ENCODE measurements at places on chromosomes 12 and 14.

- no peak for DNase-seq
These were observed 2.0 kb downstream of the OS9 start for GRCh38 chr12:57695770-57696432.

DNA sequence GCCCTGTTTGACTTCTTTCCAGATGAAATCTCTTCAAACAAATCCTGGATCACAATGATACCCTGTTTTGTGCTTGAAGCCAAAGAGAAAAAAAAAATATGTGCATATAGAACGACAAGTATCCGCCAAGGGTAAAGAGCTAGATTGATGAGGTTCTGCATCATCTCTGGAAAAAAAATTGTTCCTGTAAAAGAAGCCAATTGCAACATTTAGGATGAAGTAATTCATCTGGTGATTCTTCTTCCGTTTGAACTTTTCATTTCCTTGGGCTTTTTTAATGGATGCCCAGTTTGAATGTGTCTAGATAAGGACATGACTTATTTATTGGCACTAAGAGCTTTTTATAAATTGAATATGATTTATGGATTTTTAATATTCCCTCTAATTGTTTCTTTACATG, 38.1 kb upstream of the NPAS3 start:
- DNase-seq = no peak

DNA sequence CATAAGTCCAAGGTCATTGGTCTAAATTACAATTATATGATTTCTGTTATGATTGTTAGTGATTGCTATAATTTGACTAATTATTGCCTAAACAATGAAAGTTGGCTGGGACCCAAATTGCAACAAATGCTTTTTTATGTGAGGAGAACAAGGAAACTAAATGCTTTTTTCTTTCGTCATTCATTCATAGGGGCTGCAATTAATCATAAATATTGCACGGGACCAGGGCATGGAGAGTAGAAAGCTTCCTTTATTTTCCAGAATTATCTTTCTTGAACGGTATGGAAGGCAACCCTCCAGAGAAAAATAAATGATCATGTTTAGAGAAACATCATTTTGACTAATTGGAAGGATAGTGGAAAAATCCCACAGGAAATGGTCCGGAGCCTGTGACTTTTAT, 32.6 kb upstream of the ARHGAP5 start:
- DNase-seq = no peak

- DNase-seq = no peak
These were observed 100.2 kb downstream of the GALC start for GRCh38 chr14:87892763-87893162.

DNA sequence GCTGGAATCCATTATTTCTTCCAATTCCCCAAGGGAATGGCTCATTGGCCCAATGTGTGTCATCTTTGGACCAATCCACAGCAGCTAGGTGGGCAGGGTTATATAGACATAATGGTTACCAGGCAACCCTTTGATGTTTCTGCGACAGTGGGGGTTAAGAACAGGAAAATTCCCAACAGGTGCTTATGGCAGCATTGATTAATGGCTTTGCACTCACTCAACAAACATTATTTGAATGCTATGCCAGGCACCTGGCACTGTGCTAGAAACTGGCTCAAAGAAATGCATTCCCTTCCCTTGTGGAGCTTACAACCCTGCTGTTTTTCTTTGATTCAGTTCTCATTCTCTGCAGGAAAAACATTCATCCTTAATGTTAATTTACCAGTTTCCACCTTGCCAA, 1221.0 kb downstream of the AACS start:
- DNase-seq = no peak

GRCh38 chr14:65877624-65878023, 465.1 kb downstream of the FUT8 start:
- no peak for DNase-seq

GRCh38 chr12:79115743-79116142, 251.2 kb downstream of the SYT1 start:
- DNase-seq = no peak

- DNase-seq = peak; percentile 37
These were observed 34.9 kb downstream of the PPHLN1 start for GRCh38 chr12:42360747-42361403.

- no peak for DNase-seq
These were observed 59.2 kb upstream of the PELI2 start for GRCh38 chr14:56059054-56059453.

DNA sequence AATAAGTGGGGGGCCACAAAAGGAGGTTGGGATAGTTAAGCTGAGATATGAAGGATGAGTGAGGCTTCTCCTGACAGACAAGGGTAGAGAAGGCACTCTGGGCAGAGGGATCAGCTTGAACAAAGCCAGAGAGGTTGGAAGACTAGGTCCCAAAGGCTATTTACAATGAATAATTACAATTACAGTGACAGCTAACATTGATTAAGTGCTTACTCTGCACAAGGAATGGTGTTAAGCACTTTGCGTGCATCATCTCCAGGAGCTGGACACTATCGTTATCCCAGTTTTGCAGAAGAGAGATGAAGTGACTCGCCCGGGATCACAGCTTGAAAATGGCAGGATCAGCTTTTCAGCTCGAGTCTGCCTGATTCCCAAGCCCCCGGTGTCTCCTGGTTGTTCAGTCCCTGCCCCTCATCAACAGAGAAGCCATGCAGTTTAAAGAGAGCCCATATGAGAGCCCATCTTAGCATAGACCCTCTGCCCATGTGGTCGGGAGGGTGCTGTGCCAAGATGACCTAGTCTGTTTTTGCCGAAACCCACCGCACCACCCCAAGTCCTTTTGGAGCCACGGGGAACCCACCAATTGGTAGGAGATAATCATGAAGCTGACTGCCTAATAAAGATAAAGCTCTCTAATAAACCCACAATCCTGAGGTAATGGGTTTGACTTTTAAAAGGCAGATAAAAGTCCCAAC, 89.9 kb upstream of the HSPB8 start:
- DNase-seq = no peak

DNA sequence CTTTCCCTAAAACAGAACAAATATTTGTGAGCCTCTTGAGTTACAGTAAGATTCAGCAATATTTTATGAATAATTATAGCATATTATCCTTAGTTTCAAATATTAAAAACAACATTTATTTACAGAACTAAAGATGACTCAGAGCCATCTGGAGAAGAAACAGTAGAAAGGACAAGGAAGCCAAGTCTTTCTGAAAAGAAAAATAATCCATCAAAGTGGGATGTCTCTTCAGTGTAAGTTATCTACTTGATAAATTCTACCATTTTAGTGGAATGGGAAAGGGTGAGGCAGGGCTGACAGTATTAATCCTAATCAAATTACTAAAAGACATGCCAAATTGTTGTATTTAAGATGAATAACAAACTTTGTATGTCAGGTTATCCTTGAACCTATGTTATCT, 88.1 kb downstream of the DNAI7 start:
- DNase-seq = no peak
